ENCODE measurements at places on chromosomes 3 and 15.

DNA sequence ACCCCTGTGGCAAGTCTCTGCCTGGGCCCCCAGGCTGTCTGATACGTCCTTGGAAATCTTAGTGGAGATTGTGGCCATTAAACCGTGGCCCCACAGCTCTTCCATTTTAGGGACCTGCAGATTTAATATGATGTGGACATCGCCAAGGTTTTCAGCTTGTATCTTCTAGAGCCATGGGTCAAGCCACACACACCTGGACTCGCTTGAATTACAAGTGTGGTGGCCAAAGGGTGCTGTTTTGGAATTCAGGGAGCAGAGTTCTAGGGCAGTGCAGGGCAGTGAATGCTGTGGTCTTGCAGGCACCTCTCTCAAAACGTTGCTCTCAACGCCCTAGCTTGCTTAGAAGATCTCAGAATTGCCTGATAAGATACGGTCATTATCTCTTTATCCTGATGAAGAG, 211.2 kb downstream of the ROBO2 start:
- DNase-seq, result no peak

DNA sequence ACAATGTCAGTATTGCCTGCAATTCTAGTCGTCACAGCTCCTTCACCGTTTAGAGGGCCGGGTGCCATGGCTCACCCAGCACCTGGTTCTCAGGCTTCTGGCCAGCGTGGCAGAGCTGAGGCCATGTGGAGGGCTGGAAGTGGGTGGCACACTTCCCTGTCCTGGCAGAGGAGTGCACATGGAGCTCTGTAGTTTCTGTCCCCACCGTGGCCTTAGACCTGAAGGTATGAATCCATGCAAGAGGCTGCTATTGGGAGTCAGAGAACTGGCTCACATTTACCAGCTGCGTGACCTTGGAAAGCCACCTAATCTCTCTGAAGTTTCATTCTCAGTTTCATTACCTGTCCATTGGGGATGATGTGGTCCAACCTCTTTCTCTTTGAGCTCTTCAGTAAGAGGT, 22.2 kb downstream of the EPHB1 start:
- DNase-seq, result no peak

GRCh38 chr3:76438971-76439370, 600.9 kb upstream of the ROBO2 start:
- DNase-seq, result peak; percentile 11

- DNase-seq, result no peak
These were observed 212.2 kb upstream of the GPR149 start for GRCh38 chr3:154642145-154642544.

DNA sequence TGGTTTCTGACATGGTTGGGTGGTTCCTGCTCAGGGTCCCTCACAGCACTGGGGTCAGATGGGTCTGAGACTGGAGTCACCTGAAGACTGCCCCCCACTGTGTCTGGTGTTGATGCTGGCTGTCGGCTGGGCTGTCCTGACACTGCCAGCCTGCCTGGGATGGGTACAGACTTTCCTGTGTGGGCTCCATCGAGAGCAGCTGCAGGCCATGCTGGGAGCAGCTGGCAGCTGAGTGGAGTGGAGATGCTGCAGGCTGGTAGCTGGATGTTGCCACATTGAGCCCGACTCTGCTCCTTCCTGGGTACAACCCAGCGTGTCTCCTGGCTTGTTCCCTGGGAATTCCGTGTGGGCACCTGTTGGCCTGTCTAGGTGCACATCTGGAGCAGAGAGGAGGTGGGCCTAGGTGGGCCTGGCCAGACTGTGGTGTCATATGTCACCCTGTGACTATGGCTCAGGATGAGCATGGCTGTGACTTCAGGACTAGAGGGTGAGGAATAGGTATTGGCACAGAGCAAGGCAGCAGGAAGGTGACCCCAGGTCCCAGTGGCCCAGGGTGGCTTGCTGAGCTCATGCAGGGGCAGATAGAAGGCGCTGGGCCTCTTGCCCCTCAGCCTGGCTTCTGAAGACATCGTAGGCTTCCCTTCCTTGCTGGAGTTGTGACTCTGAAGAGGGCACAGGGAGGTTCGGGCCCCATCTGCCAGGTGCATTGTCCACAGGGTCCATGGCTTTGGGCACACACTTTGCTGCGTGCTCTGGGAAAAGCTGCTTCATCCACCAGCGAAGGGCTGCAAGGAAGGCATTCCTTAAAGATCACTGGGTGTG, 40.0 kb upstream of the PRR23E start:
- DNase-seq, result peak; percentile 19

DNA sequence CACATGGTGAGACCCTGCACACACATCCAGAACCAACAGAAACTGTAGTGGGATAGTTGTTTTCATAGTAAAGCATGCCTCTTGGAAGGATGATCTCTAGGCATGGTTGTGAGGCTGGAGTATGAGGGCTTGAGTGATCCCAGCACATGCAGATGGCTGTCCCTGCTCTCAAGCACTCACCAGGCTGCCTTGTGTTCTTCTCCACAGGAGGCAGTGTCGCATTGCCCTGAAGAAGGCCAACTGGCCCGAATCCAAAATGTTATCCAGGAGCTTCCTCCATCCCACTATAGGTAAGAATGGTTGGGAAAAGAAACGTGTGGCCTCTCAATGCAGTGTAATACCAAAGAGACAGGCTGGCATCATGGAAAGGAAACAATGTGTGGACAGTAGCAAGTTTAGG, 82.7 kb downstream of the TMEM39A start:
- peak; percentile 12 for DNase-seq

GRCh38 chr3:70608434-70608833, 296.0 kb upstream of the MDFIC2 start:
- DNase-seq, result no peak

- DNase-seq, result no peak
These were observed 72.8 kb downstream of the SENP2 start for GRCh38 chr3:185658943-185659342.

DNA sequence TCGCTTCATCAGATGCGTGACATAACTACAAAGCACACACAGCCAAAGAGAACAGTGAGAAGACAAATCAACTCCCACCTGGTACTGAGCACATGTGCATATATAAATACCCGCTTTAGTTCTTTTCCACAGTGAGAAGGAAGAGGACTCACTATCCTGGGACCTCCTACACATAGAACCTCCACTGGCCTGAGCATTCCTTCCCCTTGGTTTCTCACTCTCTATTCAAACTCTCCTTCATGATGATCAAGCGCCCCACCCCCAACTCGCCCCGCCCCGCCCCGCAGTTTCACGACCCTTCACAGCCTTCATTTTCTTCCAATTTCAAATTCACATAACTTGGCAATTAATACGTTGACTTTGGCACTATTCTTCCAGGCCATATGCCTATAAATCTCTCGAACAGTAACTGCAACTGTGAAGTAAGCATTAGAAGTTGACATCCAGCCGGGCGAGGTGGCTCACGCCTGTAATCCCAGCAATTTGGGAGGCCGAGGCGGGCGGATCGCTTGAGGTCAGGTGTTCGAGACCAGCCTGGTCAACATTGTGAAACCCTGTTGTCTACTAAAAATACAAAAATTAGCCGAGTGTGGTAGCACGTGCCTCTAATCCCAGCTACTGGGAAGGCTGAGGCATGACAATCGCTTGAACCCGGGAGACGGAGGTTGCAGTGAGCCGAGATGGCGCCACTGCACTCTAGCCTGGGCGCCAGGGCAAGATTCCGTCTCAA, 1.1 kb downstream of the RPS17 start:
- peak; percentile 18 for DNase-seq

GRCh38 chr3:46935168-46935858, 41.2 kb downstream of the CCDC12 start:
- DNase-seq, result peak; percentile 99

- DNase-seq, result no peak
These were observed 295.2 kb upstream of the THBS1 start for GRCh38 chr15:39285663-39286062.

DNA sequence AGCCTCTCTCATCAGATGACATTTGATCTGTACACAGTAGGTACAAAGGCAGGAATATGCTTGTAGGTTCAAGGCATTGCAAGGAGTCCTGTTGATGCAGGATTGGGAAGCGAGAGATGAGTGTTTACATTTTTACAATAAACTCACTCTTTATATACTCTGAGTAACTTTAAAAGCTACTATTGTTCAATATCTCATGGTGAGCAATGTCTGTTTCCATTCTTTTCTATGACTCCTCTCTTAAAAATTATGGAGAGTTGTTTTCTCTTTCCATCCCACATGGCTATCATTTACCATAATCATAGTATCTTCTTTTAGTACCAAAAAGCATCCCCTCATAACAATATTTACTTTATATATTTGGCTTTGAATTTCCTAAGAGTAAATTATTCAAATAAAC, 314.0 kb upstream of the CDIN1 start:
- no peak for DNase-seq

GRCh38 chr15:65762914-65763787, 28.9 kb downstream of the DENND4A start:
- no peak for DNase-seq
